ENCODE measurements at places on chromosomes 2 and 18.

- DNase-seq, result peak; percentile 14
These were observed 84.1 kb upstream of the EPB41L3 start for GRCh38 chr18:5627776-5628511.

DNA sequence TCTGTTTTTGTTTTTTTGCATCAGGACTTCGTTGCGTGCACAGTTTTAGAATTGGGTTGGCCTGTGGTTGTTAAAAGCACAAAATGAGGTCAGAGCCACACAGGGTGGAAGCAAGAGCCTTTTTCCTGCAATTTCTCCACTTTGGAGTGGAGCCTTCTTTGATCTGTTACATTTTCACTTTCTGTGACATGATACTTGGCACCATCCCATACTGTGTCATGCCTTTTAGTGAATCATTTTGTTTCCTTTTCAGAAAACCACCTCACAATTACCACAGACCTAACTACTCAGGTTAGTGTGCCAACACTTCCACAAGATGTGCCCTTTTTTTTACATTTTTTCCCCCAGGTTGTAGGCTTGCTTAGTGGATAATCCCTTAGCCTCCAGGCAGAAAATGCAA, 32.5 kb downstream of the MERTK start:
- no peak for DNase-seq

DNA sequence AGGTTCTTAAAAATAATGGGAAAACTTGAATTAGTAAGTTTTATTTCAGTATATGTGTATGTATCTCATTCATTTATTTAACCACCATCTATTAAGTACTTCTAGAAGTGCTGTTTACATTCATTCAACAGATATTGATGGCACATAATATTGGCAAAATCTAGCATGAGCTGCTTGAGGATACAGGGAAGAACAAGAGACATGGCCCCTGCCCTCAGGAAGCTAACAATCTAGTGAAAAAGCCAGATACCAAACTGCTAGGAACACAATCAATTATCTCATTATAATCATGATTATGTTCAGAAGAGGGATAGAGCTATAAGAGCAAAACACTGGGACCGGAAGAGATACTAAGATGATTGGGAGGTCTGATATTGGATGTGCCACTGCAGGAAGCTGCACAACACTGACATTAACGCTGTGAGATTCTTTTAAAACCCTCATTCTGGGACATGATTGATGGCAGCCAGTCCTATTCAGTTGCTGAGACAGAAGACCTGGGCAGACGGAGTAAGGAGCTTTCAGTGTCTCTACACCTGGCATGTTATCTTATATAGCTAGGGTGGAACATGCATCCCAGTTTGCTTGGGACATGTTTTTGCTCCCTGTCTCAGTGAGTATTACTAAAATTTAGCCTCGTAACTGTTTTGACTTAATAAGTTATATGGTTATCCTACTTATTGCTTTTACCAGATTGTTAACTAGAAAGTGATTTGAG, 314.1 kb downstream of the STK39 start:
- peak; percentile 22 for DNase-seq

DNA sequence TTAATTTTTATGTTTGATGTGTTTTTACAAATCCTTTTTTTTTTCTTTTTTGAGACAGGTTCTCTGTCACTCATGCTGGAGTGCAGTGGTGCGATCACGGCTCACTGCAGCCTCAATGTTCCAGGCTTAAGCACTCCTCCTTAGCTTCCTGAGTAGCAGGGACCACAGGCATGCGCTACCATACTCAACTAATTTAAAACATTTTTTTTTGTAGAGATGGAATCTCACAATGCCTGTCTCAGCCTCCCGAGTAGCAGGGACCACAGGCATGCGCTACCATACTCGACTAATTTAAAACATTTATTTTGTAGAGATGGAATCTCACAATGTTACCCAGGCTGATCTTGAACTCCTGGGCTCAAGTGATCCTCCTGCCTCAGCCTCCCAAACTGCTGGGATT, 3.2 kb downstream of the NOTO start:
- no peak for DNase-seq

DNA sequence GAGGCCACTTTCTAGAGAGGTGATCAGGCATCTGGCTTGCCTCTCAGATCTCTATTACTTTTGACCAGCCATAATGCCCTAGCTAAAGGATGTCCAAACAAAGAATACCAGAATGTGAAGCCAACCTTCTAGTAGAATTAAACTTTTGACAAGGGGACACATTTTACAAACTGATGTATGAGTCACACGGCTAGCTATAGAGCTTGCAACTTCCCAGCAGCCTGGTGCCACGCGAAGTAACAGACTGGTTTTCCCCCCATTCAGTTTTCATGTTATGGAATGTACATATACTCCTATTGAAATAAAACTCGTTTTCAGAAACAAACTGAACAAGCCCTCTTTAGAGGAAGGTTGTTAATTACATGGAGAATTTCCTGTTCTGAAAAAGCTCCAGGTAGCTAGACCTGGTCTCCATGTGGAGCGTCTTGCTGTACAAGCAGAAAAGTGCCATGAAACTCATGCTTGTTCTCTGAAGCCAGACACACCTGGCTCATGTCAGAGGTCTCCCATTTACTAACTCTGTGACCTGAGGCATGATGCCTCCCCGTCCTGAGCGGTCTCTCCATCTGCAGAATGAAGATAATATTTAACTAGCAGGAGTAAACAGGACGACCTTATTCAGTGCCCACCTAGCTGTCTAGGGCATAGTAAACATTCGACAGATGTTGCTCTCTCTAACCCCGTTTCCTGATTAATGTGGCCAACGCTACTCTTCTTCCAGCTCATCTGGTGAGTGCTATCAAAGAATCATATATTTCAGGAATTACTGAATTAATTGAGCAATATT, 81.5 kb upstream of the MAP3K20 start:
- no peak for DNase-seq

- no peak for DNase-seq
These were observed 72.2 kb downstream of the CCDC93 start for GRCh38 chr2:117941693-117942092.

- peak; percentile 41 for DNase-seq
These were observed 10.4 kb upstream of the MAP3K2 start for GRCh38 chr2:127398239-127398590.

DNA sequence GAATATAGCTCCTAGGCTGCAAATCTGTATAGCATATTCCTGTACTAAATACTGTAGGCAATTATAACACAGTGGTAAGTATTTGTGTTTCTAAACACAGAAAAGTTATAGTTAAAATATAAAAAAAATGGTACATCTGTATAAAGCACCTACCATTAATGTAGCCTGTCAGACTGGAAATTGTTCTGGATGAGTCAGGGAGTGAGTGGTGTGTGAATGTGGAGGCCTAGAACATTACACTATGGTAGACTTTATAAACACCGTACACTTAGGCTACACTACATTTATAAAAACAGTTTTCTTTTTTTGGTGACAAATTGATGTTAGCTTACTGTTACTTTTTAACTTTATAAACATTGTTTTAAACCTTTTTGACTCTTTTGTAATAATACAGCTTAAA, 226.3 kb downstream of the CCDC85A start:
- DNase-seq, result no peak

DNA sequence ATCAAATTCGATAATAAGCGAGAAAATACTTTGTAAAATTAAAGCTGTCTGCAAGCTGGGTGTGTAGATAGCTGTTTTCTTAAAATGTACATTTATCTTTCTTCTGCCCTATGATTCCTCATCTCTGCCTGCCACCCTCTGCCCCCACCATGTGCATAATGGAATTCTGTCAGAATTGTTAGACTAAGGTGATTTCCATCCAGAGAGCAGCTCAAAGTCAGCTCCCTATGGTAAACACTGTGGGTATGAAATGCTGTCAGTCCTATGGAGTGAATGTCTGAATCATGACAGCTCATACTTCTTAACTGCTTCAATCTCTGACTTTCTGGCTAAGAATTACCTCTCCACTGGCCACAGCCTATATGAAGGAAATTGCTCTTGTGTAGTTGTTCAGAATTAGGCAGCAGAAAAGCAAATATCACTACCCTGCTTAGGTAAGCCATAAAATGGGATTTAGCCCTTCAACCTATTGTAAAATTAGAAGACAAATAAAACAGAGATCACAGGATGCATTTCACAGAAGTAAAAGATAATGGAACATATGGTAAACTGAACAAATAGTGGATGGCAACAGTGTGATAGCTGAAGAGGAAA, 137.7 kb downstream of the CD8B2 start:
- no peak for DNase-seq
